ENCODE measurements at places on chromosomes 12 and 14. TPM values are rescaled to one million over a fixed set of nuclear protein-coding genes. Genes with fewer than 3 reads are reported as not detected.

DNA sequence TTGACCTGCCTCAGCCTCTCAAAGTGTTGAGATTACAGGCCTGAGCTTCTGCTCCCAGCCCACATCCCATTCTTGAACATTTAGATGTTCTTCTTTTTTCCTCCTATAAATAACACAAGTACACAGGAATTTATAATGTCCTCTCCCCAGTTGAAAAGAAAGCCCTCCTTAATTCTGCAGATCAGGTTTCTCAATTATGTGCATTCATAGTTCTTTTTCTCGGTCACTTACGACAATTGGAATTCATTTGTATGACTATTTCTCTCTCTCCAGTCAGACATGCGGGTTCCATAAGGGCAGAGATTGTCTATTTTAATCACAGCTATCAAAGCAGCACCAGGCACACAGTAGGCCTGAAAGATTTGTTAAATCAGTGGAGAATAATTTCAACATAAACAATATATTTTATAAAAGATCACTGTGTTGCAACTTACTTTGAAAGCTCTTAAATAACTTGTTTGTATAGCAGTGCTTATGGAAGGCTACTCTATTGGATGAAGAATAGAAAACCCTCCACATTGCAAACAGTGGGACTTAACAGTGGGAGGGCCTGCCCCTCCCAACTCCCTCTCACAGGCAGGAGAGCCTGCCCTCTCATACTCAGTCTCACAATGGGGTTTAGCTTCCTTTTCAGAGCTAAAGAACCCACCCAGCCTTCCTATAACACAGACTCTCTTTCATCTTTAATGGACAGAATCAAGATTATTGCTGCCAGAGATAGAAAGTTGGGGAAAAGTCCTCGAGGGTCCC is 84.1 kb upstream of the TRAF3 start:
- no peaks in the 10 kb centered on the region for H3K27me3 ChIP-seq
- peaks cover 41% of the 10 kb centered on the region for H3K4me1 ChIP-seq
- DNase-seq = no peak
- H3K4me3 ChIP-seq = no peak overlapping the region
- H3K36me3 ChIP-seq = no peaks in the 10 kb centered on the region

Gene KRT78
- not detected for total RNA-seq

Gene OR6C2
- not detected for total RNA-seq

- H3K4me1 ChIP-seq = peaks cover 31% of the 10 kb centered on the region
- H3K36me3 ChIP-seq = no peaks in the 10 kb centered on the region
- H3K4me3 ChIP-seq = no peak overlapping the region
- DNase-seq = no peak
- no peaks in the 10 kb centered on the region for H3K27me3 ChIP-seq
These were observed 46.5 kb downstream of the NCOR2 start for GRCh38 chr12:124520907-124521306.

DNA sequence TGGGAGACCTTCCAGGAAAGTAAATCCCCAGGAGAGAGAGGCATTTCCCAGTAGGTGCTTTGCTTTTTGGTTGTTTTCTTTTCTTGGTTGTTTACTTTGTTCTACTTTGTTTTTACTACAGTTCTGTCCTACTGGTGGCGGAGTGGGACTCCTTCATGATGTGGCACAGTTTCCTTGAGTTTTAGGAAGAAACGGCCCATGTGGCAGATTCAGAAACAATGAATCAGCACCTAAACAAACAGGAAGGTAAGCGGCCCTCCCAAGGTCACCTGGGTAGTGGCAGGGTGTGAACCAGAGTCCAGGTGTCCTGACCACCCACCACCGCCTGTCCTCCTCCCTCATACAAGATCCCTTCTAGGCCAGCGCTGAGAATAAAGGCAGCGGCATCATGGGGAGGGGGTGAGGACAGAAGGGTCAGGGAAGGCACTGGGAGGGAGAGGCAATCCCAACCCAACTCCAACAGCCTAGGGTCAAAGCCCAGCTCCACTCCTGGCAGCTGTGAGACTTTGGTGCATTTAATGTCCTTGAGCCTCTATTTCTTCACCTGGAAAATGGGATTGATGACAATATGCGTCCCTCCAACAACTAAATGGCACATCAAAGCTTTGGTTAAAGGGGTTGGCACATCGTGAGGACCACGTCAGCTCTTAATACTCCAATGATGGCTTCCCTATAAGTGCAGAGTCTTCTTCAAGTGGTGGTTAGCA is 111.5 kb upstream of the BCL2L14 start:
- H3K27me3 ChIP-seq = no peaks in the 10 kb centered on the region
- H3K4me3 ChIP-seq = no peak overlapping the region
- no peak overlapping the region for H3K27ac ChIP-seq
- no peak for DNase-seq
- H3K4me1 ChIP-seq = peaks cover 21% of the 10 kb centered on the region

DNA sequence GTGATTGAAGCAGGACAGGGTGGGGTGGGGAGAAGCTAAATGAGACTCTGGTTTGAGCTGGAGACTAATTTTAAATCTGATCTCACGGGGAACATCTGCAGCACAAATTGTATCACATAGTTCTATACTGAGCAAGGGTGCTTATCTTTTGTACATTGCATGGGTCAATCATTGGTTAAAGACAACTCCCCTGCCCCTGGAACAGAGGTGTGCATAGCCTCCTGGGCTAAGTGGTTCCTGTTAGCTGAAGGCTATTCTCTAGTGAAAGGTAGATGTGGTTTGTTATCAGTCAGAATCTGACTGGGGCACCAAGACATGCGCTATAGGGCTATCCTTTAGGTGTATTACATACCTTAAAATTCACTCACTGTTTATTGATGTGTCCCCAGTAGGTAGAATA is 103.9 kb upstream of the KITLG start:
- no peaks in the 10 kb centered on the region for H3K27me3 ChIP-seq
- no peaks in the 10 kb centered on the region for H3K4me1 ChIP-seq
- no peak for DNase-seq

- no peaks in the 10 kb centered on the region for H3K27me3 ChIP-seq
- no peak for DNase-seq
- no peaks in the 10 kb centered on the region for H3K4me1 ChIP-seq
- no peak overlapping the region for H3K27ac ChIP-seq
These were observed 12.2 kb downstream of the PTPN11 start for GRCh38 chr12:112430929-112431328.

Gene NGB
- 0.33 TPM for total RNA-seq

DNA sequence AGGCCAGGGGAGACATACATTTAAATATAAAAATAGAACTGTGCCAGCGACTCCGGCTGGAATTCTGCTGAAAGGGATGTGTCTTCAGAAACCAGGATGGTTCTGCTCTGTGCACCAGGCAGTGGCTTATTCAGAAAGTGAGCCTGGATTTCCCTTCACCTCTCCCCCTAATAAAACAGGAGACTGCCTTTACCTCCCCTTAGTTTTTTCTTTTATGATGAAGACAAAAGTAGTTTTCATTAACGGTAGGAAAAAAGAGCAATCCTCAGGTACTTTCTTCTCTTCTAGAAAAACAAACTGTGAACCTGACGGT is 346 bp downstream of the SLC7A8 start:
- no peak overlapping the region for H3K27ac ChIP-seq
- no peaks in the 10 kb centered on the region for H3K27me3 ChIP-seq
- no peak for DNase-seq
- peaks cover 14% of the 10 kb centered on the region for H3K36me3 ChIP-seq
- H3K4me1 ChIP-seq = peaks cover 54% of the 10 kb centered on the region

GRCh38 chr12:2431810-2432209 is 363.0 kb upstream of the FKBP4 start:
- H3K27ac ChIP-seq = no peak overlapping the region
- H3K27me3 ChIP-seq = no peaks in the 10 kb centered on the region

Gene PLEKHD1
- 1.0 TPM for total RNA-seq

GRCh38 chr12:108604208-108604941 is 6.5 kb upstream of the TMEM119 start:
- no peaks in the 10 kb centered on the region for H3K27me3 ChIP-seq
- no peak for DNase-seq
- no peaks in the 10 kb centered on the region for H3K36me3 ChIP-seq

- peaks cover 53% of the 10 kb centered on the region for H3K4me1 ChIP-seq
- DNase-seq = no peak
- H3K36me3 ChIP-seq = no peaks in the 10 kb centered on the region
- H3K27me3 ChIP-seq = no peaks in the 10 kb centered on the region
- peak overlapping the region; percentile 74 for H3K27ac ChIP-seq
These were observed 75.4 kb downstream of the FUT8 start for GRCh38 chr14:65487783-65488494.

GRCh38 chr14:69703047-69704039 is 63.6 kb upstream of the SRSF5 start:
- peaks cover 32% of the 10 kb centered on the region for H3K4me1 ChIP-seq
- no peaks in the 10 kb centered on the region for H3K36me3 ChIP-seq
- no peak overlapping the region for H3K4me3 ChIP-seq
- no peak for DNase-seq

DNA sequence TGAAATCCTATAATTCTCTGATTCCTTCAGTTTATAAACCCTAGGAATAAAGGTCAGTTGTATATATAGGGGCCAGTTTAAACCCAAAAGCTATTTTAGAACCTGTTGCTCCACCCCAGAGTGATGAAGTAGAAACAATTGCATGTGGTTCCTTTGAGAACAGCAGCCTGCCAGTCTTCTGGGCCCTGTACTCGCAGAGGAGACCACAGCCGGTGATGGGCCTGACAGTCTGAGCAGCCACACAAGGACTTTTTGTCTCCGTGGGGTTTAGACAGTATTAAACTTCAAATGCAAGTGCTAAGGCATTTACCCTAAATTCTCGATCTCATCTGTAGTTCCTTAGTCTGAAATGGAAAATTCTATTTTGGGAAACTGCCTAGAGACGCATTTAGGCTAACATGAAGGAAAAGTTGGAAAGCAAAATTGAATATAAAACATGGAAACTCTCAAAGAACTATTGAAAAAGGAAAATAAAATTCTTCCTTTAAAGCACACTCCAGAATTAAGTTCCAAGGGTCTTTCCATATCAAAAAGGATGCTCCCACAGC is 80.6 kb downstream of the PRICKLE1 start:
- no peaks in the 10 kb centered on the region for H3K36me3 ChIP-seq
- peaks cover 16% of the 10 kb centered on the region for H3K27me3 ChIP-seq
- no peak overlapping the region for H3K4me3 ChIP-seq
- no peak for DNase-seq
- H3K27ac ChIP-seq = no peak overlapping the region

- no peak overlapping the region for H3K4me3 ChIP-seq
- H3K27ac ChIP-seq = no peak overlapping the region
- H3K36me3 ChIP-seq = peaks cover 49% of the 10 kb centered on the region
- peaks cover 15% of the 10 kb centered on the region for H3K27me3 ChIP-seq
- peaks cover 1% of the 10 kb centered on the region for H3K4me1 ChIP-seq
These were observed 241.4 kb downstream of the PCNX1 start for GRCh38 chr14:71148627-71149026.

- H3K4me1 ChIP-seq = no peaks in the 10 kb centered on the region
- H3K4me3 ChIP-seq = no peak overlapping the region
- no peaks in the 10 kb centered on the region for H3K27me3 ChIP-seq
- no peak overlapping the region for H3K27ac ChIP-seq
- peaks cover 72% of the 10 kb centered on the region for H3K36me3 ChIP-seq
These were observed 20.1 kb upstream of the AKAP5 start for GRCh38 chr14:64444984-64445845.

Gene LGR5
- total RNA-seq = 0.55 TPM

DNA sequence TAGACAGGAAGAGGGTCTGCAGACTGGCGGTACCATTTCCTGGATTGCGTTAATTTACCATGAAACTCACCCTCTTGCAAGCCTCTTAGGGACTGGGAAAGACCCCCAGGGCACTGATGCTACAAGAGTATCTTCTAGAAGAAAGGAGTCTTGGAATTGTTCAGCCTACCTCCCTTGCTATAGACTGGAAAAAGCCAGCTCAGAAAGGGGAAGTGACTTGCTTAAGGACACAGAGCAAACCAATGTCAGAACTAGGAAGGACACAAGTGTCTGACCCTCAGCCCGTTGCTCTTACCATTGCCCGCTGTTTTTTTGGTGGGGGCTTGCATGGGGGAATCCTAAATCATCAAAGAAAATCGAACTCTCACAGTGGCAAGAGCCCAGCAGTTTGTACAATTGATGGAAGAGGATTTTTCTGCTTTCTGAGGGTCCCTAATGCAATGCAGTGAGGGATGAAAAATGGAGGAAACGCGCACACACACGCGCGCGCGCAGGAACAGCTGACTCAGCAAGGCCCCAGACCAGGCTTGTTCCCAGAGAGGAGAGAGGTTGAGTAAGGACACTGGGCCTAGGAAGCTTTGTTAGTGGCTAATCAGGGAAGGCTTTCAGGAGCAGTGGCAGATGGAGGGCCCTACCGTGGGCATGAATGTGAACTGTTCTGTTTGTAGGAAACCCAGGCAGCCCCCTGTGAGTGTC is 50.9 kb downstream of the RIN3 start:
- H3K4me3 ChIP-seq = no peak overlapping the region
- no peaks in the 10 kb centered on the region for H3K27me3 ChIP-seq
- no peak for DNase-seq
- peaks cover 9% of the 10 kb centered on the region for H3K36me3 ChIP-seq
- no peak overlapping the region for H3K27ac ChIP-seq
- no peaks in the 10 kb centered on the region for H3K4me1 ChIP-seq

Gene EXOC3L4
- total RNA-seq = 0.30 TPM

DNA sequence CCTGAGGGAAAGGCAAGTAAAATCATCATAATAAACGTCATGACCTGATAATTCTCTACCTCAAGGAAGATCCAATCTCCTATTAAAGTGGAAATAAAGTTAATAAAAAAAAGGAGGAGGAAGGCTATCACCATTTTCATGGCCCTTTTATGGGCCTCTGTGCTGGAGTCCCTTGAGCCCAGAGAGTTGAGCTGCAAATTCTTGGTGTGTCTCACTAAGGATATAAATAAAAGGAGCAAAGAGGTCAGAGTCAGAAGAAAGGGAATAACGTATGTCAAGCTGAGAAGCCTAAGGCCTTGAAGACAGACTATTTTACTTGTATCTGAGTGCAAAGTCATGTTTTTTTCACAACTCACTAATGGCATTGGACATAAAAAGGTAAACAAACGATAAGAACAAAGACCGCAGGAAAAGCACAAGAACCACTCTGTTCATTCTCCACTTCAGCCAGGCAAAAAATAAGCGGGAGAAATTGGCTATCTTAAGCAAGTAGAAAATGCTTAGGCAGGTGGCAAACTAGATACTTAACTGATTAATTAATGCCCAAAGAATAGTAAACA is 12.0 kb upstream of the SMIM10L1 start:
- peaks cover 28% of the 10 kb centered on the region for H3K4me1 ChIP-seq
- no peaks in the 10 kb centered on the region for H3K27me3 ChIP-seq
- H3K36me3 ChIP-seq = peaks cover 48% of the 10 kb centered on the region
- H3K4me3 ChIP-seq = no peak overlapping the region

GRCh38 chr12:52349196-52349595 is 18.1 kb downstream of the KRT85 start:
- no peak overlapping the region for H3K4me3 ChIP-seq
- H3K4me1 ChIP-seq = 0 out of 2 replicates have a peak, but pooled peaks cover 1% of the 10 kb centered on the region
- no peak for DNase-seq
- no peaks in the 10 kb centered on the region for H3K27me3 ChIP-seq

Gene AGAP2
- total RNA-seq = 2.0 TPM

DNA sequence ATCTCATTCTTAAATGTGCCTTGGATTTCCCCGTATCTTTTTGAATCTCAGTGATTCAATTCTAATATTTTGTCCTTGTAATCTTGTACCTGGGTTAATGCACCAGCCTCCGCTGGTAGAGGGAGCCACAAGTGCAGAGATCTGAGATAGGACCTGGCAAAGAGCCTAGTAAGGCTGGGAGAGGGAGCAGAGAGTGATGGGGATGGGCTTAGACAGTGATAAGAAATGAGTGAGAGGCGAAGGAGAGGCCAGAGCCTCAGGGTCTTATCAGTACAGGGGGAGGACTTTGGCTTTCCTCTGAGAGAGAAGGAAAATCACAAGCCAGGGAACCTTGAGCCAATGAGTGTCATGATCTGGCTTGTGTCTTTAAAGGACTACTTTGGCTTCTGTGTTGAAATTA is 30.5 kb upstream of the LMNTD1 start:
- no peaks in the 10 kb centered on the region for H3K4me1 ChIP-seq
- H3K27ac ChIP-seq = no peak overlapping the region
- DNase-seq = peak; percentile 27
- H3K27me3 ChIP-seq = no peaks in the 10 kb centered on the region
- no peaks in the 10 kb centered on the region for H3K36me3 ChIP-seq

Data from WTC11 (cell line).